ENCODE measurements at places on chromosomes 5 and 9. TPM values are rescaled to one million over a fixed set of nuclear protein-coding genes. Genes with fewer than 3 reads are reported as not detected.

DNA sequence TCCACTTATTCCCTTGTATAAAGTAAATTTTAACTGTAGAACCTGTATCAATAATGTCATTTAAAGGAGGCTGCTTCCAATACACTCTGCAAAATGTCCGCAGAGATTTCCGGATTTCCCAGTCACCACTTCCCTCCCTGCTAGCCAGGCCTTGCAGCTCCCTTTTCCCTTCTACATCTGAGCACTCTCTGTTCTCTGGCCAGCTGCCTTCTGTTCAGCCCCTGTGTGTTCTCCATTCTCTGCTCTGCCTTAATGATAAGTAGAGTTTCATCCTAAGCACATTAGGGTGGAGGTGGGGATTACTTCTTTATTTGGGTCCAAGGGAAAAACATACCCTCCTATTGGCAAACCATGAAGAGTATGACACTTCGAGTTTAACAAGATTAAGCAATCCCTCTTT lies 719.6 kb upstream of the WWC1 start:
- no peak for DNase-seq

- no peak for DNase-seq
Observed at GRCh38 chr5:146667633-146668272, 151.8 kb upstream of the GPR151 start.

Gene DMXL1
- total RNA-seq, result 55.6 TPM

DNA sequence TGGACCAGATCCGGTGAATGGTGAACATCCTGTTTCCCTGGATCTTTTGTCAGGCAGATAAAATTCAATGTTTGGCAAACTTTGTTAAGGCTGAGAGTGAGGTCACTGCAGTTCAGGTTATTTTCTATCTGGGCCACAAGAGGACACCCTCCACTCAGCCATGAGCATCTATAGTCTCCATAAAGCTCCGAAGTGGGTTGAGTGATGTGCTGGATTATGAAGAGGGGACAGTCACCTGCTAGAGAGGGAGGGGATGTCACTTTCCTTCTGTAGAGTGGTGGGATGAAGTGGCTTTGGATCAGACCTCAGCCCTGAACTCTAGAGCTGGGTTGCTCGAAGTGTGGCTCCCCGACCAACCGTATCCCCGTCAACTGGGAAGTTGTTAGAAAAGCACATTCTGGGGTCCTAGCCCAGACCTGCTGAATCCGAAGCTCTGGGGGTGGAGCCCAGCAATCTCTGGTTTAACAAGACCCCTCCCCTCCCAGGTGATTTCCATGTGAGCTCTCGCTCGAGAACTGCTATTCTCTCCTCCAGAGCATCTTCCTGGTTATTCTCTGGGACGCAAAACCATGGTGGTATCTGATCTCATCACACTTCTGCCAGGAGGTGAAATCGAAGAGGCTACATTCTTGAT lies 31.8 kb upstream of the FGF1 start:
- peak; percentile 53 for DNase-seq

GRCh38 chr9:109062543-109062942 lies 49.2 kb upstream of the CTNNAL1 start:
- no peak for DNase-seq

Gene PCDHGA8
- 2.4 TPM for total RNA-seq

Gene MEGF10
- 0.19 TPM for total RNA-seq

DNA sequence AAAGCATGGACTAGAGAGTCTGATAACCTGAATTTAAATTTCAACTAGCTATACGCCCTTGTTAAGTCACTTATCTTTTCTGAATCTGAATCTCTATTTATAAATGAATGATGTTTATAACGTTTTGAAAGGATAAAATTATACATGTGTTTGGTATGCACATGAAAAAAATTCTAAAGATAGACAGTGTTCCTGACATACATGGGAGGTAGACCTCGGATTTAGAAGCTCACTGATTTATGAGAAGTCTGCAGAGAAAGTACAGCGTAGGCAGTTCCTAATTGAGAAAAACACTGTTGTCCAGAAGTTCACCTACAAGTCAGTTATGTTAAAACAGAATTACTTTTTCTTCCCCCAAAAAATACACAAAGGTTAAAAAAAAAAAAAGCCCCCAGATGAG lies 26.6 kb downstream of the MPDZ start:
- DNase-seq, result no peak

Gene FBXO10
- 5.4 TPM for total RNA-seq

DNA sequence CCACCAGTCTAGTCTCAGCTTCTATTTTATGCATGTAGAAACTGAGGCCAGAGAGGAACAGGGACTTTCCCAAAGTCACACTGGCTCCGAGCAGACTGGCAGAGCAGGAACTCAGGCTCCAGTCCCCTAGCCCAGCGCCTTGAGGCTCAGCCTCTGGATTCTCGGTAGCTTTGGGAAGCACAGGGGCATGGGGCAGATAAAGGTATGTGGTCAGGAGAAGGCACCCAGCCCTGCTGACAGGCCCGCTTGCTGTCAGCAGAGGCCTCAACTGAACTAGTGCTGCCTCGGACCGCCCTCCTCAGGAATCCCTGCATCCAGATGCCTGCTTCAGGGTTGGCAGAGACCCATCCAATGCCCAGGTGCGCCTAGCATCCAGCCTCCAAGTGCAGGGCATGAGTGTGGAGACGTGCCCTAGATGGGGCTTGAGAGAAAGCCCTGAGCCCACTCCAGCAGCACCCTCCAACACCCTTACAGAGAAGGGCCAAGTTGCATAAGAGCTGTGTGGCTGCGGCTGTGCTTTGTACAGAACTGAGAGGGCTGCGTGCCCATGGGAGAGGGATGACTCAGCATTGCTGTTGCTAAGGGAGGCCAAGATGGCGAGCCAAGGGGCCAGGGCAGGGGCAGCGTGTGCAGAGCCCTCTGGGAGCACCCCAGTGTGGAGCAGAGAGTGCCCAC lies 168.6 kb downstream of the MACROH2A1 start:
- DNase-seq, result peak; percentile 91

Gene LRRC26
- total RNA-seq, result not detected

Gene CSF1R
- total RNA-seq, result 30.8 TPM

DNA sequence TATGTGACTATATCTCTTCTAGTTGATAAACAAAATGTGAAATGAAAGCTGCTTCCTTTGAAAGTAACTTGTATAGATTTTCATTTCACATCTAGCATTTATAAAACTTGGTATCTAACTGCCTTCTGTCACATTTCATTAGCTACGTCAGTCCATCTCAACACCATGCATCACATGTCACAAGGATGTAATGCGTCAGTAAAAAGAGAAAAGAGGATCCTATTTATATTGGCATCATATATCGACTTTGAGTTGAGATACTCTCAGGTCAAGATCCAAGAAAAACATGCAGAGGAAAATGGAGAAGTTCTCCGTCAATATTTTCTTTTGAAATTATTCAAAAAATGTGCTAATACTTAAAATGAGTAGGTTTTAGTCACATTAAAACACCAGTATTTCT lies 1211.2 kb downstream of the EFNA5 start:
- DNase-seq, result no peak

DNA sequence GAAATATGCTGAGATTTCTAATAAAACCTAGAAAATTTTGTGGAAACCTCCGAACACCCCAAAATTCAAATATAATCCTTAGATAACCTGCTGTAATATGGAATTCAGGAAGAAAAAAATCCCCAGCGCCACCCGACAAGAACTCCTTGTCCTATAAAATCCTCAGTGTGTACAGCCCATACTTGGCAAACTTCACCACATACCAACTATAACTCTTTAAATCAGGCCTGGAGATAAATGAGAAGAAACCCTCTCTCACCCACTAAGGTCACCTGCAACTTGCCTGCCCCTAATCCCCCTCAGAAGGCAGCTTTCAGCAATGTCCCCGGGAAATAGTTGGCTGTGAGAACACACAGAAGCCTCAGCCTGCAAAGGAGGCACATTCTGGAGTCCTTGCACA lies 90.5 kb downstream of the SH3TC2 start:
- no peak for DNase-seq

Gene GRIN1
- not detected for total RNA-seq

DNA sequence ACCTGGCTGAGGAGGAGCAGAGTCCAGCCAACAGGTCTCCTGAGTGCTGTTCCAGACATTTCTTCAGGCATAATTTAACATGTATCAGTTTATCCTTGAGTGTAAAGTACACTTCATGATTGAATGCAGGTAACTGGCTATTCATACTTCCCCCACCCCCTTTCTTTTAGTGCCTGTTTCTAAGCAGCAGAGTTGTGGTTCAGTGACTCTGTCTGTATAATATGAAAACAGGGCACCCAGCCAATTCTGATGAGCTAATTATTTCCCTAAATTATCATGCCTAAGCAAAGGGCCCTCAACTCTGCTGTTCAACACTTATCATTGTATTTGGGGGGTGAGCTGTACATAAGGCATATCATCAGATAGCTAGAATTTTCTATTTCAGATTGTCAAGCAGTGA lies 51.9 kb upstream of the ZSWIM6 start:
- DNase-seq, result no peak

DNA sequence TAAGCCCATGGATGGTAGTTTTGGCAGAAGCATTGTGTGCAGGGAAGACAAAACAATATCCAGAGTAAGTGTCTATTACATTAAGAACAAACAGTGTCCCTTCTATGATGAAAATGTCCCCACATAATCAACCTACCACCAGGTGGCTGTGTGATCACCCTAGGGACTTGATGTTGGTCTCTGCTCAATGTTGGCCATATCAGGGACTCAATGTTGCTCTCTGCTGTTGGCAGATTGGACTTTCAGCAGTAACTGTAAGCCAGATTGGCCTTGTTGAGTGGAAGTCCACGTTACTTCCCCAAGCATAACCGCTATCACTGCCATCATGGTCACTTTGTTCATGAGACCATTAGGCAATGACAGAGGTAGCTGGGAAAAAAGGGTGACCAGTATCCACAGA lies 52.8 kb upstream of the PRSS3 start:
- no peak for DNase-seq

DNA sequence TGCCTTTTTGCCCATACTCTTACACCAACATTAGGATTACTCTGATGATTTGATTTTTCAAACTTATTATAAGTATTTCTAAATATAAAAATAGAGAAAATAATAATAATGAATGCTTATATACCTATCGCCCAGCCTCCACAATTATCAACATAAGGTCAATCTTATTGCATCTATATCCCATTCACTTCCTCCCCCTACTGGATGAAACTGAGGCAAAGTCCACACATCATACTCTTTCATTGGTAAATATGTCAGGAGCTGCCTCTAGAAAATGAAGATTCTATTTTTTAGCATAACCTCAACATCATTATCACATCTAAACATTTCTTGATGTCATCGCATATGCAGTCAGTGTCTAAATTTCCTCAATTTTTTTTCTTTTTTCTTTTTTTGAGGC lies 44.3 kb downstream of the SH3RF2 start:
- no peak for DNase-seq

GRCh38 chr5:179270581-179271427 lies 74.5 kb downstream of the ADAMTS2 start:
- peak; percentile 84 for DNase-seq

DNA sequence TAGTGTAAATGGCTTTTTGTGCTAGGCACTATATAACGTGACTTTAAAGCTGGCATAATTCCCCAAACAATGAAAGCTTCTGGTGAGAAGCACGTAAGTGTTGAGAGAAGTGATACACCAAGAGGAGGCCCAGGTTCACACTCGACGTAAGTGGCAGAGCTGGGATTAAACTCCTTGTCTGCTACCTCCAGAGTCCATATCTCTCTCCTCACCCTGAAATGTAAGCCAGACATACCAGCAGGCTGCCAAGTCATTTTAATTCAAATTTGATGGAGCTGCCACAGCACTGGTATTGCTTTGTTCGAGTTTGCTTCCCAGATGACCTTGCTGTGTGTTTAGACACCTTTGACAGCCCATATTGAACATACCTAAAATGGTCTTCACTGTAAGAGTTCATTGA lies 319.7 kb downstream of the GLIS3 start:
- no peak for DNase-seq

Gene RGS7BP
- total RNA-seq, result 11.7 TPM

All from posterior vena cava (tissue), 2 donors.